ENCODE measurements at places on chromosomes 12 and 14. TPM values are rescaled to one million over a fixed set of nuclear protein-coding genes. Genes with fewer than 3 reads are reported as not detected.

Gene RASAL1
- 0.45 TPM for total RNA-seq

Gene ADGRD1
- total RNA-seq = 0.56 TPM

Gene LIMA1
- 9.8 TPM for total RNA-seq

Gene MGAT4C
- 0.02 TPM for total RNA-seq

Gene SMCO2
- 0.10 TPM for total RNA-seq

Gene OASL
- 3.7 TPM for total RNA-seq

Gene GALNT9
- total RNA-seq = 4.4 TPM

Gene TMPO
- total RNA-seq = 88.0 TPM

Gene NELL2
- total RNA-seq = not detected

Gene SELPLG
- 0.83 TPM for total RNA-seq

Gene CCDC175
- not detected for total RNA-seq

Gene TOMM20L
- not detected for total RNA-seq

Gene INSM2
- total RNA-seq = not detected

Gene BDKRB1
- 0.86 TPM for total RNA-seq

Gene SERPINA9
- not detected for total RNA-seq

Gene CLEC9A
- not detected for total RNA-seq

Gene SDS
- total RNA-seq = 0.42 TPM

Gene P2RX7
- total RNA-seq = not detected

Gene WDR20
- total RNA-seq = 19.7 TPM

Gene SNRNP35
- 19.3 TPM for total RNA-seq

Gene HOXC4
- total RNA-seq = 4.3 TPM

Gene GON7
- total RNA-seq = 13.4 TPM
